ENCODE measurements at places on chromosomes 2 and 18.

DNA sequence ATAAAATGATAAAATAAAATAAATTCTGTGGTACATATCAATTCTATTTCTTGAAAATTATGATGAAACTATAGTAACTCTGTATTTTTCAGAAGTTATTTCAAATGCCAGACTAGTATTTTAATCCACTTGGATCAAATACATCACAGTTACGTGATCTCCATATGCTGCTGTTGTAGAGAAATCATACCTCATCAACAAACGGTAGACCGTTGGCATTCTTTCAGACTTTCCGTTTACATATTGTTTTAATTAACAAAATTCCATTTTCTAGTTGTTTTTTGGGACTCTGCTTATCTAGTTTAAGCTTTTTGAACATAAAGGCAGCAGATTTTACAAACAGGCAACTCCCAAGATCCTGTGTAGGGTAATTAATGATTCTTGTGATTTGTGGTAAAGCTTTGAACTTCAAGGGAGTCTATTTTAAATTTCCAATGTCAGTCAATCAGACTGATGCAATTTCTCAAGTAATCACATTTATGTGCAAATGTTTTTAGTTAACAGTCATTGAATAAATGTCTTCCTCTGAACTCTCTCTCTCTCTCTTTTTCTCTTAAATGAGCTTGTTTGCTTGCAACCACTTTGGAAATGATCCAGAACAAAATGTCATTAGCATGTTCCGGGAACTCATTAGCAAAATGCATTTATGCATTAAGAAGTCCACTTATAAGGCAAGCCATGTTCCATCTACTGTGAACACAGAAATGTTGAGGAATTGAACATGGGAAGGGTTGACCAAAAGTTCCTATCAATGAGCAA is 31.8 kb downstream of the NYAP2 start:
- H3K27me3 ChIP-seq = peaks cover 10% of the 10 kb centered on the region
- H3K4me3 ChIP-seq = no peak overlapping the region
- no peak overlapping the region for H3K27ac ChIP-seq
- H3K4me1 ChIP-seq = no peaks in the 10 kb centered on the region

DNA sequence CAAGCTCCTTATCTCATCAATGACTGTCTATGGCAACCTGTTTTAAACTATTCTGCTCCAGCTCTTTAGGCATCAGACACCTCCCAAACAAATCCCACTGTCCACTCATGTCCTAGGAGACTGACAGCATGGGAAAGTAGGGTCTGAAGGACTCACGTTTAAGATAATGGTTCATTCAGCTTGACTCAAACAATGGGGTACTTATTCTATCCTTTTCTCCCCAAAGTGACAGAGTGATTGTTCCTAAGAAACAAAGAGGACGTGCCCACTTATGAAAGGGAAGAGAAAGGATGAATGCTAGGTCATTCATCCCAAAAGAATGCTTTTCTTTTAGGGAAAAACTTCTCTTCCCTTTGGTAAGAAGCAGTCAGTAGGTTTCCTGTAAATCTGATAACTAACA is 41.9 kb downstream of the ALK start:
- no peak for DNase-seq
- H3K27ac ChIP-seq = no peak overlapping the region
- no peaks in the 10 kb centered on the region for H3K4me1 ChIP-seq
- peaks cover 18% of the 10 kb centered on the region for H3K27me3 ChIP-seq
- H3K4me3 ChIP-seq = no peak overlapping the region
- H3K36me3 ChIP-seq = no peaks in the 10 kb centered on the region

DNA sequence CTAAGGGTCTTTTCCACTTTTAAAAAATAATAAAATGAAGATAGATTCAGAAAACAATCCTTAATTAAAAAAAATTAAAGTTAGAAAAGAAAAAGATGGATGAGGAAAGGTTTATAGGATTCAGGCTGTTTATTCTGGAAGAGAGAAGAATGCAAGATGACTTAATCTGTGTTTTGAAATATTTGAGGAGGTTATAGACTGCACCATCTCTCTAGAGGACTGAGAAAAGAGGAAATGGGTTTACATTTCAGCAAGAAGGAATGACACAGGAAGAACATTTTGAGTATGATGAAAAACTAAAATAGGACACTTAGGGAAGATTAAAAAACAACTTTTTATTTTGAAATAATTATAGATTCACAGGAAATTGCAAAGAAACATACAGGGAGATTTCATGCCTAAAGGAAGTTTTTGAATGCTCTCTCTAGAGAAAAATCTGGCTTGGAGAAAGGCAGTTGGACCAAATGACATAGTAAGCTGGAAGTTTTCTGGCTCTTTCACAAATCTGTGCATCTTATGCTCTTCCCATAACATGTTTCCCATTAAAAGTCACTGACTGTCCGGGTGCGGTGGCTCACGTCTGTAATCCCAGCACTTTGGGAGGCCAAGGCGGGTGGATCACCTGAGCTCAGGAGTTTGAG is 75.0 kb downstream of the CERS6 start:
- H3K27me3 ChIP-seq = no peaks in the 10 kb centered on the region
- no peak overlapping the region for H3K4me3 ChIP-seq
- no peak for DNase-seq
- H3K36me3 ChIP-seq = peaks cover 2% of the 10 kb centered on the region
- H3K4me1 ChIP-seq = peaks cover 19% of the 10 kb centered on the region
- no peak overlapping the region for H3K27ac ChIP-seq

- H3K36me3 ChIP-seq = peaks cover 4% of the 10 kb centered on the region
- peaks cover 60% of the 10 kb centered on the region for H3K27me3 ChIP-seq
- H3K4me1 ChIP-seq = no peaks in the 10 kb centered on the region
These were observed 816 bp downstream of the SCTR start for GRCh38 chr2:119523383-119523951.

DNA sequence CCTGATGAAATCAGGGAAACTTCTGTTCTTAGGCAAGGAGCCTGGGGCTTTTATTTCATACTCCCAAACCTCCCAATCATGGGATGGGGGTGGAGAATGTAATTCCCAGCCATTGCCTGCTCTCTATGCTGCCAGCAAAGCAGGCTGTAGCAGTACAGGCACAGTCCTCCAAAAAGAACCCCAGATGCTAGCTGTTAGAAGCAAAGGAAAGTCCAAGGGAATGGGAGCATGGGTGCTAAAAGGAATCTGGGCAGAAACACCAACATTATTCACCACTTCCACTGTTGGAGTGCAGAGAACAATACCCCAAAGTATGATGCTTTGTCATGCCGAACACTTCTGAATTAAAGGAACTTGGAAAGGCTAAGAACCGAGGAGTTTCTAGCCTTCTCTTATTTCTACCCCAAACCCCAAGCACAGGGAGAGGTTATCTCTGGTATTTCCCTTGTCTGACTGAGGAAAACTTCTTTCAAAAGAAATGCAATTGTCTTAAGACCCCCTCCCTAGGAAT is 24.7 kb downstream of the MDH1 start:
- no peaks in the 10 kb centered on the region for H3K36me3 ChIP-seq
- peaks cover 32% of the 10 kb centered on the region for H3K27me3 ChIP-seq
- H3K27ac ChIP-seq = no peak overlapping the region
- H3K4me3 ChIP-seq = no peak overlapping the region
- no peaks in the 10 kb centered on the region for H3K4me1 ChIP-seq

GRCh38 chr2:17164550-17164949 is 353.7 kb downstream of the RAD51AP2 start:
- no peak overlapping the region for H3K27ac ChIP-seq
- no peak for DNase-seq
- no peak overlapping the region for H3K4me3 ChIP-seq
- H3K27me3 ChIP-seq = no peaks in the 10 kb centered on the region
- H3K36me3 ChIP-seq = no peaks in the 10 kb centered on the region

- peaks cover 19% of the 10 kb centered on the region for H3K4me1 ChIP-seq
- H3K4me3 ChIP-seq = no peak overlapping the region
- H3K27me3 ChIP-seq = peaks cover 5% of the 10 kb centered on the region
- DNase-seq = no peak
- H3K36me3 ChIP-seq = peaks cover 2% of the 10 kb centered on the region
These were observed 87.2 kb downstream of the LPIN1 start for GRCh38 chr2:11833601-11834000.

DNA sequence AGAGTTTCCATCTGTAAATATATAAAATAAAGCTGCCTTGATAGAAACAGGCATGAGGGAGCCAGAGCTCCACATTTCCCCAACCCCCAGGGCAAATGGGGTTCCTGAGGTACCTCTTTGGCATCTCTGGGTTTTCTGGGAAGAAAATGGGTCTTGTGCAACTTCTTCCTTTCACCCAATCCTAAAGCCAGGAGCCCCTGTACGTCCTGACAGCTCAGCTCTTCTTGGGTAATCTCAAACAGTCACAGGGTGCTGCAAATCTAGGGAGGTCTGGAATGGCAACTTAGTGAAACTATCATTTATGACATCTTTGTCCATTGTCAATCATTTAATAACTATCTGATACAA is 36.6 kb upstream of the STAT1 start:
- H3K27ac ChIP-seq = no peak overlapping the region
- peaks cover 2% of the 10 kb centered on the region for H3K36me3 ChIP-seq
- H3K27me3 ChIP-seq = no peaks in the 10 kb centered on the region
- H3K4me1 ChIP-seq = peaks cover 12% of the 10 kb centered on the region

GRCh38 chr2:102033031-102033749 is 41.4 kb downstream of the IL1R2 start:
- H3K27me3 ChIP-seq = no peaks in the 10 kb centered on the region
- no peak for DNase-seq
- no peaks in the 10 kb centered on the region for H3K36me3 ChIP-seq

GRCh38 chr2:133265432-133265949 is 302.8 kb downstream of the NCKAP5 start:
- peaks cover 17% of the 10 kb centered on the region for H3K27me3 ChIP-seq
- no peaks in the 10 kb centered on the region for H3K4me1 ChIP-seq
- DNase-seq = no peak
- peaks cover 2% of the 10 kb centered on the region for H3K36me3 ChIP-seq

DNA sequence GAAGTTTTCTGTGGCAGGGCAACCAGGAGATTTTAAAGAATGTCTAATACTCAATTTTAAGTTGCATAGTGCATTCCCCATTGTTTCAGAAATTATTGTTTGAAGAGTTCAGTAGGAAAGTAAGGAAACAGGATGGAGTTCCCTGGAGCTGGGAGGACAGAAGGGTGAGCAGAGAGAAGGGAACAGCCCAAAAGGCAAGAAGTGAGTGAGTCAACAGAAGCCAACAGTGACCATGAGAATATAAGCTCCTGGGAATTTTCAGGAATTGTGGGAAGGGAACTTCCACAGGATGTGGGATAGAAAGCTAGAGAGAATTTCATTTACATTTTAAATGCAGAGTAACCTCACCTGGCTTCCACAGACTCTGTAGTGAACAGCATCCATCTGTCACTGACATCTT is 268.1 kb upstream of the ATP5MC3 start:
- no peak for DNase-seq
- no peaks in the 10 kb centered on the region for H3K36me3 ChIP-seq
- H3K27me3 ChIP-seq = peaks cover 22% of the 10 kb centered on the region
- H3K27ac ChIP-seq = no peak overlapping the region
- H3K4me1 ChIP-seq = peaks cover 2% of the 10 kb centered on the region
- H3K4me3 ChIP-seq = no peak overlapping the region

DNA sequence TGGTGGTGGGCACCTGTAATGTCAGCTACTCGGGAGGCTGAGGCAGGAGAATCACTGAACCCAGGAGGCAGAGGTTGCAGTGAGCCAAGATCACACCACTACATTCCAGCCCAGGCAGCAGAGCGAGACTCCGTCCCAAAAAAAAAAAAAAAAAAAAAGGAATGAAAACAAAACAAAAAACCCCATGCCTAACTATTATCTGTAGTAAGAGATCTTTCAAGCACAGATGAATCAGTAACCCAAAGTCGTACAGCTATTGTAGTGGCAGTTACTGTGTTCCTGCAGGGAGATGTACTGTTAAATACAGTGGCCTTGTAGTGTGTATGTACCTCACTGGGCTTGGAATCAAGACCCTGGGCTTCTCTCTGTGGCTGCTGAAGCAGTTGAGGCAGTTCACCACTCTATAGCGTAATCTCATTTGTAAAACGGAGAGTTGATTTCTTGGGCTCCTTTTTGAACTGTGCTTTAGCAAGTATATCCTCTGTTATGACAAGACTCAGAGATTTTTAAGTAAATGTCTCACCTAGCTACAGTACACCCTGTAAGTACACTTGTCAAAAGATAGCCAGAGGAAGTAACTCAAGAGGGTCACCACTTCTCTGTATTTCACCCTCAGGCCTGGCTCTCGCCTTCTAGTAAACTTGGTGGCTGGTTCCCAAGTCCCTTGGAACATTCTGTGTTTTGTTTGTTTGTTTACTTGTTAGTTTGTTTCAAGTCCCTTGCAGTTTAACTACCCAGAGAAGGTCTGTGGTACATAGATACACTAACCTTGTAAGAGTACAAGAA is 109.6 kb upstream of the FOSL2 start:
- DNase-seq = no peak
- H3K4me3 ChIP-seq = no peak overlapping the region
- H3K27me3 ChIP-seq = no peaks in the 10 kb centered on the region
- H3K4me1 ChIP-seq = peaks cover 8% of the 10 kb centered on the region
- peak overlapping the region; percentile 41 for H3K27ac ChIP-seq

GRCh38 chr18:62331581-62332356 is 6.7 kb downstream of the TNFRSF11A start:
- peaks cover 3% of the 10 kb centered on the region for H3K36me3 ChIP-seq
- H3K27me3 ChIP-seq = peaks cover 77% of the 10 kb centered on the region
- no peak overlapping the region for H3K4me3 ChIP-seq
- H3K4me1 ChIP-seq = peaks cover 18% of the 10 kb centered on the region
- H3K27ac ChIP-seq = peak overlapping the region; percentile 56

DNA sequence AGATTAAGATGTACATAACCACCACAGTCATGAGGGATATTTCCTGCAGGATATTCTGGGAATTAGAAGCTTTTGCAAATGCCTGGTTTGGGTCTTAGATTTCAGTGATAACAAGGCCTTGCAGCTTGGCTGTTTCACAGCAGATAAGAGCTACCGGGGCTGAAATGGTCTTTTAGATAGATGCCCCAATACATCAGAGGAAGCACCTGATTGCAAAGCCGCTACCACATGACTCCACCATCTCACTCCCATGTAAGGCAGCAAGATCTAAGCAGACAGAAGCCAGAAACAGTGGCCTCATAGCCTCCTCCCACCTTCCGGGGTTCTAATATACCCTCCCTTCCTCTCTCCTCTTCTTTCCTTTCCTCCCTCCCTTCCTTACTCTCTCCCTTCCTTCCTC is 31.1 kb upstream of the EPG5 start:
- peak overlapping the region; percentile 75 for H3K4me3 ChIP-seq
- no peaks in the 10 kb centered on the region for H3K27me3 ChIP-seq
- no peaks in the 10 kb centered on the region for H3K36me3 ChIP-seq
- DNase-seq = no peak
- peaks cover 32% of the 10 kb centered on the region for H3K4me1 ChIP-seq
- peak overlapping the region; percentile 93 for H3K27ac ChIP-seq

- DNase-seq = no peak
- H3K4me1 ChIP-seq = peaks cover 10% of the 10 kb centered on the region
- H3K27ac ChIP-seq = peak overlapping the region; percentile 60
- peaks cover 57% of the 10 kb centered on the region for H3K27me3 ChIP-seq
These were observed 135.6 kb upstream of the ZNF236 start for GRCh38 chr18:76686737-76687231.

All from T-helper 17 cell (primary cell).